Neural crest cell (in vitro differentiated cells): ENCODE measurements at places on chromosomes 7 and 10.
A peak's percentile ranks its signal among the peaks of the same experiment; 100 is the strongest.

DNA sequence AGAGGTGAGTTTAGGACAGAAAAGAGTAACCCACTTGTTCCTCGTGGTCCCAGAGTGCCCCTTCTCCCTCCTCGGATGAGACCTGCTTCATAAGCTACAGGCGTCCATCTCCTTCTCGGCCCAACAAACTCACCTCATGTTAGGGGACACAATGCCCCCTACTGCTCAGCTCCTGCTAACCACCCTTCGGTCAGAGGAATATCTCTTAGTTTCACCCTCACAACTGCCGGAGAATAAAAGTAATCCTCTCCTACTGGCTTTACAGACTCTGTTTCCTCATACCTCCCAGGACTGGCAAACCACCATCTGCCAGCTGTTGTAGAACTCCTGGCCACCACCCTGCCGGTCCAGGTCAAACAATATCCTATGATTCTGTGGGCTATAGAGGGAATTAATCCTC lies 3.2 kb downstream of the AKR1B15 start:
- DNase-seq = no peak

DNA sequence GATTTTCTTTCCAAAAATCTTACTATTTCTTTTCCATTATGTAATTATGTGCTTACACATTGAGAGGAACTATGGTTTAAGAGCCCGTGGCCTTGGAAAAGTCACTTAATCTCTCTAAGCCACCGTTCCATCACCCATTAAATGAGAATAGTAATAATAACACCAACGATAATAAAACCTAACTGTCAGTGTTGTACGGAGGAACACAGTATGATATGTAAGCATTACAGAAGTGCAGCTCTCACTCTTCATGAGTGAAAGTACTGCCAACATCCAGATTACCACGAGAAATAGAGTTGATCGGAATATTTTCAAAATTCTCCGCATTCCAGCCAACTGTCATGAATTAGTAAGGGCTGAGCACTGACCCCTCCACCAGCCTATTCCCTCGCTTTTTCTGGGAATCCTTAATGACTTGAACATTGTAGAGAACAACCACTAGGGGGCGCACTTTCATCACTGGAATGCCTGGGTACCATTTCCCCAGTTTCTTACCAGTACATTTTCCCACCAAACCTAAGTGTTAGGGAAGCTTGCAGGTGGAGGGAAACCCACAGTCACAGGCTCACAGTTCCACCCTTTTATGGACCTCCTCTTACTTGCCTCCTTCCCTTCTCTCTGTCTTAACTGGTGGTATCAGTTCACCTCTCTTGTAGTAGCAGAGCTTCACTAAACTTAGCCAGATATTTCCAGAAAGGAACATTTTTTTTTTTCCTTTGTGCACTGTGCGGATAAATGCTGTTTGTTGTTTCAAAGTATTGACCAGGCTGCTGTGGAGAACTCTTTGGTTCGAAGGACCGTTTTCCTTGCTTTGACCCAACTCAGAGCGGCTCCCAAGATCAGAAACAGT lies 27.8 kb downstream of the NKX2-3 start:
- DNase-seq = peak; percentile 66

- no peak for DNase-seq
These were observed 42.6 kb downstream of the HOXA1 start for GRCh38 chr7:27053153-27053552.

- DNase-seq = no peak
These were observed 14.4 kb downstream of the TAS2R41 start for GRCh38 chr7:143492043-143492471.

- DNase-seq = no peak
These were observed 185.2 kb downstream of the WDR37 start for GRCh38 chr10:1241322-1241890.

GRCh38 chr10:13733071-13733470 lies 146.3 kb downstream of the PRPF18 start:
- no peak for DNase-seq

GRCh38 chr10:82462910-82463551 lies 588.0 kb downstream of the NRG3 start:
- DNase-seq = no peak

GRCh38 chr7:71800321-71800720 lies 611.8 kb downstream of the CALN1 start:
- DNase-seq = no peak

DNA sequence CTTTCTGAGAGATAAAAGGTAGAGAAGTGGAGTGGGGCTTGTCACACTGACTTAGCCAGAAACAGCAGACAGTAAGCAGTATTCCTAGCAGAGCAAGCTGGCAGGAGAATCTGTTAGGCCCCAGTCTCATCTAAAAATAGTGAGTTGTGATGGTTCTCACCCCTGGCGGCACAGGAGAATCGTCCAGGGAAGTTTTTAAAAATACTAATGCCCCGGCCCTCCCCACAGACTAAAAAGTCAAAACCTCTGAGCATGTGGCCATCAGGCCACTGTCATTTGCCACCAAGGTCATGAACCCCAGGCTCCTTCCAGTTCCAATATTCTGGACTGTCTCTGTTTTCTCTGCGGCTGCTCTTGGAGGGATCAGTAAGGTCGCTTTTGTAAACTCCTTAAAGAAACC lies 34.0 kb downstream of the LYZL1 start:
- DNase-seq = no peak

- no peak for DNase-seq
These were observed 36.9 kb downstream of the SLC26A4 start for GRCh38 chr7:107697321-107698049.

DNA sequence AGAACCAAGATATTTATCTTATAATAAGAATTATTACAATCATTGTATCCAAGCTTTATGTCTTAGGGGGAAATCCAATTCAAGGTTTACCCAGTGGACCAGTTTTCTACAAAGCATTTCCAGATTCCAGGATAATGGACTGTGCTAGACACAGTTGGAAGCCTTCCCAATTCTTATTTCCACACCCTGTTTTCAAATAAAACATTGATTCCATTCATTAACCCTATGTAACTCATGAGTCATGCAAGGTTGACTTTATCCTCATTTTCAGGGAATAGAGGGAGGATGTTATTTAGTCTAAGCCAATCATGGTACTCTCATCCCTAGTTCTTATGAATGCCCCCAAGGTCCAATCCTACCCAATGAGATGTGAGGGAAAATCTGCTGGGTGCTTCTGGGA lies 145.7 kb downstream of the RNLS start:
- DNase-seq = no peak

- no peak for DNase-seq
These were observed 11.1 kb downstream of the CALY start for GRCh38 chr10:133325440-133326222.

DNA sequence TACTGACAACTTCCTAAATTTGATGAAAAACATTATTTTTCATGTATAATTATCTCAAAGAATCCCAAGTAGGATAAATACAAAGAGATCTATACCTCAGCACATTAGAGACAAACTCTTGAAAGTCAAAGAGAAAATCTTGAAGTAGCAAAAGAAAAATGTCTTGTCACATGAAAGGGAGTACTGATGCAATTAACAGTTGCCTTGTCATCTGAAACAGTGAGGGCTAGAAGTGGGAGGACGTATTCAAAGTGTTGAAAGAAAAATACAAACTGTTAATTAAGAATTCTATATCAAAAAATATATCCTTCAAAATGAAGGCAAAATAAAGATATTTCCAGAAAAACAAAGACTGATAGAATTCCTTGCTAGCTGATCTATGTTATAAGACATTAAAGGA lies 35.5 kb upstream of the ARHGAP22 start:
- DNase-seq = no peak

DNA sequence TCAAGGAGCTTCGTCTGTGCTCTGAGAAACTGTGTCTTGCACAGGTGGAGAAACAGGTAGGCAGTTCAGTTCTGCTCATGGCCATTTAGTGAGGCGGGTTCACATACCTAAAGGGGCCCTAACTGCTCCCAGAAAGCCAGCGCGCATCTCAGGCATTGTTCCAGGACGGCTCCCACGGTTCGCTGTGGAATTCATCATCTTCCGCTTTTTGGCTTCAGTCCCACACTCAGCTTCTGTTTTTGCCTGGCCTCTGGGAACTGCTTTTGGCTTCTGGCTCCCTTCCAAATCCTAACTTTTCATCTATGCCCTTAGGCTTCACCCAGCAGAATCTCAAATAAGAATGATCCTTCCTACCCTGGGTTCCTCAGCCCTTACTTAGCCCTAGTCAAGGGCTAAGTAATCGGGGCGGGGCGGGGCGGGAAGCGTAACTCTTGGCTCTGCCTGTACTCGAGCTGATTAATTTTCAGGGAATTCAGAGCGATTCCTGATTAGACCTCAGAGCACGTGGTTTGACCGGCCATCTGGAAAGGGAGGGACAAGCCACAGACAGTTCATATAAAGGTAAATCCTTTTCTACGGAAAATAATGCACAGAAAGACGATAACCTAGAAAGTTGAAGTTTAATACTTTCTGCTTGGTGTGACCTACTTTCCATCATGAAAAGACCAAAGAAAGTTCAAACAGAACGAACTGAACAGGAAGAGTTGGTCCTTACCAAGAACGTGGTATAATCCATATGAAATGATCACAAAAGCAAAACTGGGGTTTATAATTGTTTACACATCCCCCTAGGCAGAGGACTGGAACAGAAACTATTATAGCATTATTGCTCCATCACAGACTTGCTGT lies 105.7 kb downstream of the ST8SIA6 start:
- no peak for DNase-seq

GRCh38 chr10:5089865-5090264 lies 4.3 kb upstream of the AKR1C3 start:
- DNase-seq = no peak

DNA sequence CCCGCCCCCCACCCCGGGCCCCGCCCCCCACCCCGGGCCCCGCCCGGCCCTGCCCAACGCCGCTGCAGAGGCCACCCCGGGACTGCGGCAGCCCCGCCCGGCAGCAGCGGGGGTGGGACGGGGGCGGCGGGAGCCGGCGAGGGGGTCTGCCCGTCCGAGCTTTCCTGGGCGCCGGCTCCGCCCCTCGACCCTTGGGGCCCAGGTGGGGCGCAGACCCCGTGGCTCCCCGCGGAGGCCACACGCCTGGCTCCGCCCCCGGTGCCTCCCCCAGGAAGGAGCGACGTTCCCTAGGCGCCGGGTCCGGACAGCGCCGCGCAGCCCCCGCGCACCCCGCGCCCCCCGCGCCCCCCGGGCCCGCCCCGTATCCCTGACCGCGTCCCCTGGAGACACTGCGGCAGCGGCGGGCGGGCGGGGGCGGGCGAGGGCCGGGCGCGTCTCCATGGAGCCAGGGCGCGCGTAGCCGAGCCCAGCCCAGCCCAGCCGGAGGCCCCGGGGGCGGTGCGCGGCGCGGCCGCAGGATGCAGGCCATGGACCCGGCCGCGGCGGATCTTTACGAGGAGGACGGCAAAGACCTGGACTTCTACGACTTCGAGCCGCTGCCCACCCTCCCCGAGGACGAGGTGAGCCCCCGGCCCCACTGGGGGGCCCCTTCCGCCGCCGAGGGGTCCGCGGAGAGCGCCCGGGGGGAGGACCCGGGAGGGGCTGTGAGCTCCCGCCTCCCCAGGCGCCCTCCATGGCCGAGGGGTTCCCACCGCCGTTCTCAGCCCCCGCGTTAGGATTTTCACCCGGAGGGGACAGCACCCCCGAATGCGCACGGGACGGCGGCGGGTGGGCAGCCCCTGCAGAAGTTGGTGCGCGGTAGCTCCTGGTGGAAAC lies at the start of gene KNDC1:
Gene KNDC1 (plus strand): TSS at position 270 of the 876 bp plus-strand sequence. CDS start 249 bp downstream, at position 519.
- peak; percentile 45 for DNase-seq

- no peak for DNase-seq
These were observed 48.4 kb upstream of the CUL1 start for GRCh38 chr7:148650232-148650858.

- DNase-seq = no peak
These were observed 27.1 kb downstream of the LMTK2 start for GRCh38 chr7:98133621-98134303.

- peak; percentile 46 for DNase-seq
These were observed 5.9 kb upstream of the LGI1 start for GRCh38 chr10:93751832-93752231.

- DNase-seq = no peak
These were observed 291.8 kb upstream of the LYZL1 start for GRCh38 chr10:28996947-28997551.

DNA sequence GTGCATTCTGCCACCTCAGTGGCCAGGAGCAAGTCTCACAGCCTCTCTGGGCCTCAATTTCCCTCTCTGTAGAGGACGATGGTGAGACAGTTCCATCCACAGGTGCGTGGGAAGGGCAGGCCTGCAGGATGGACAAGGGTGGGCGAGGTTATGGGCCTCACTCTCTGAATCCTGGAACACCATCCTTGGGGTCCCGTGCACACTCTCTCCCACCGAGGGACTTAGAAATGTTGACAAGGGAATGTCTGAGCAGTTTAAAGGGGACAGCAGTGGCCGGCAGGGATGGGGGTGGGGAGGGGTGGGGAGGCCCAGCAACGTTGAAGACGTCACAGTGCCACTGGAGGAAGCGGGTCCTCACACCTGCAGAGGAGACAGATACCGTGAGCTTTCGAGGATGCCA lies 111.5 kb downstream of the FOXL3 start:
- DNase-seq = no peak

DNA sequence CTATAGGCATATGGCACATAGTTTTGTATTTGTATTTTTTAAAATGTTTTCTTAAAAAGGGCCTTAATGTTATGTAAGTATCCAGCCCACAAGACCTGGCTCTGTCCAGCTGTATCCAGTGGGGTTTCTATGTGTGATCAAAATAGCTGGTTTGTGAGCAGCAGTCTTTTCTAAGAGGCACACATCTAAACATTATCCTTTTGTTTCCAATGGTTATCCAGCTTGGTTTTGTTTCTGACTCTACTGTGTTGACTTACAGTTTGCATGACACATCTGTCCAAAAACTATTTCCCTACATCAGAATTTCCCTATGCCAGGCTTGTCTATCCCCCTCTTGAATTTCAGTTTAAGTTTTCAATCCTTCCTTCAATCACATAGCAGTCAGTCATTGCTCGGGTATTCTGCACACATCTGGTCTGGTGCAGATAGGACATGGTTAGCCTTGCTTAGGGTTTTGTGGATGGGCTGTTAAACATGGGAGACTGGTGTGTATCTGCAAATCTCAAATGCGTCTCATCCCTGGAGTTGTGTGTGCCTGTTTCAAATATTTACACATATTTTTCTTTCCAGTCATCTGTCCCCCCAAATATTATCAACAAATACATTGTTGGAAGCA lies 104.2 kb downstream of the SAMD9 start:
- DNase-seq = no peak

DNA sequence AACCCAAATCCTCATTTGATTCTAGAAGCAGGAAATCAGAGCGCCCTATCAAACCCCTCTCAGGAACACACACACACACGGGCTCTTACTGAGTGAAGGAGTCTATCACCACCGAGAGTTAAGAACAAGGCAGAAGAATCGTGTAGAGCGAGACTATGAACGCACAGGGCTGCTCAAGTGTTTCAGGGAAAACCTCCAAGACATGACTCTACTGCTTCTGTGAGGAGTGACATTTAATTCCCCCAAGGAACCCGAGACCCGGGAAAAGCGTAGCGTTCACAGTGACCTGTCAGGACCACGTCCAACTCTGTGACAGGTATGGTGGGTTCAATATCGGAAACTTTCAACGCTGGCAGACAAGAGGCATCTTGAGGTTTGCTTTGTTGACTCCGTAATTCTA lies 21.6 kb downstream of the PITRM1 start:
- DNase-seq = no peak

DNA sequence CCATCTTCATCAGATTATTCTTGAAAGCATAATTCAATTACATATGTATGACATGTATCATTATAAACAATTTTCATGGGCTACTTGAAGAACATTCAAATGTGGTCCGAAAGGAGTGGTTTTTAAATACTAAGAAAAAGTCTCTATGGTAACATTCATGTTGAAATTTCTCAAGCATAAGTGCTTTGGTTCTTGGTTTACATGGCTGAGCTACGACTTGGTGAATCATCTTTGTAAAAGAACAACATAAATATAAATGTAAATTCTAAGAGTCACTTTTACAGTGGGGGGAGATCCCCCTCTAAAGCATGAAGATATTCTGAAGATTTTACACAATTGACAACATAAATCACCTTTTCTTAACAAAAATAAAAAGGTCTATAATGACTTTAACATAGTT lies 118.6 kb downstream of the MAGI2 start:
- DNase-seq = no peak
